ENCODE measurements at places on chromosomes 12 and 14.

DNA sequence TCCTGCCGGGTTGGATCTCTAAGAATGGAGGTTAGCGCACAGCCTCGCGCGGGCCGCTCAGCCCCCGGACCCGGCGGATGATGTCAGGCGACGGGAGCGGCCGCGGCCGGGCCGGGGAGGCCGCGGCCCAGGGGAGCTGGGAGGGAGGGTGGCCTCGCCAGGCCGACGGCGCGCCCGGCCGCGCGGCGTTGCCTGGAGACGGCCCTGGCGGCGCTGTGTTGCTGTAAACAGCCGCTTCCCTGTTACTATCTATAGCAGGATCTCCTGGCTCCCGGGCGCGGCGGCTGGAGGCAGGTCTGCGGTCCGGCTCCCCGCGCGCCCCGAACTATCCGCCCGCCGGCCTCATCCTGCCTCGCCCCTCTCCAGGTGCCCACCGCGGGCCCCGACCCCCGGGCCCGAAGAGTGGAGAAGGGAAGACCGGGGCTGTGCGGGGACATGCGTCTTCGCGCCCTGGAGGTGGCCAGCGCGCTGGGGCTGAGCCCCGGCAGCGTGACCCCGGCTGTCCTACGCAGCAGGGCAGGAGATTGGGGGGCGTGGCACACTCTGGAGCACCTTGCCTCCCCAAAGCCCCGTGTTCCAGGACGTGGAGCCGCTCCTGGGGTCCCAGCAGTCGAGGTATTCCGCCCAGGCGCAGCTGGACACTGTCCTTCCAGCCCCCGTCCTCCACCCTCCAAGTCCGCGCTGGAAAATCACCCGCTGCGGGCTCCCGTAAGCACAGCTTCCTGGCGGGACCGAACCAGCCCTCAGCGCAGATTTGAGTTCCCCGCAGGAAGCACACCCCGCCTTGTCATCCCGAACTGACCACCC lies 1.4 kb upstream of the FOS start:
- peak; percentile 90 for DNase-seq

DNA sequence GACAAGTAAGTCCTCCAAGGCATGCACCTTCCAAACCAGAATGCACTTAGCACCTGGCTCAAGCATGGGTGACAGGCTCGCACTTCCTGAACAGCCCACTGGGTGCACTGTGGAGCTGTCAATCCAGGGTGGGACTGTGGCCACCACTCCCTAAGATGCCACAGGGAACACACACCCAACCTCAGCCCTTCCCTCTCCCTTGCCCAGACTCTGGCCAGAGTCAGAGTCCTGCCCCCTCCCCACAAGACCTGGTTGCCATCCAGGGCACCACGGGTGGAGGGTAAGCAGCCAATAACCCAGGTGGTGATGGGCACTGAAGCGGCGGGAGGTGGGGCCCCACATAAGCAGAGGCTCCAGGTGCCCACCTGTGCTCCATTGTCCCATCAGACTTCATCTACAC lies 160.6 kb downstream of the MYRFL start:
- no peak for DNase-seq

GRCh38 chr12:52924764-52925716 lies 20.2 kb upstream of the KRT8 start:
- DNase-seq = no peak

DNA sequence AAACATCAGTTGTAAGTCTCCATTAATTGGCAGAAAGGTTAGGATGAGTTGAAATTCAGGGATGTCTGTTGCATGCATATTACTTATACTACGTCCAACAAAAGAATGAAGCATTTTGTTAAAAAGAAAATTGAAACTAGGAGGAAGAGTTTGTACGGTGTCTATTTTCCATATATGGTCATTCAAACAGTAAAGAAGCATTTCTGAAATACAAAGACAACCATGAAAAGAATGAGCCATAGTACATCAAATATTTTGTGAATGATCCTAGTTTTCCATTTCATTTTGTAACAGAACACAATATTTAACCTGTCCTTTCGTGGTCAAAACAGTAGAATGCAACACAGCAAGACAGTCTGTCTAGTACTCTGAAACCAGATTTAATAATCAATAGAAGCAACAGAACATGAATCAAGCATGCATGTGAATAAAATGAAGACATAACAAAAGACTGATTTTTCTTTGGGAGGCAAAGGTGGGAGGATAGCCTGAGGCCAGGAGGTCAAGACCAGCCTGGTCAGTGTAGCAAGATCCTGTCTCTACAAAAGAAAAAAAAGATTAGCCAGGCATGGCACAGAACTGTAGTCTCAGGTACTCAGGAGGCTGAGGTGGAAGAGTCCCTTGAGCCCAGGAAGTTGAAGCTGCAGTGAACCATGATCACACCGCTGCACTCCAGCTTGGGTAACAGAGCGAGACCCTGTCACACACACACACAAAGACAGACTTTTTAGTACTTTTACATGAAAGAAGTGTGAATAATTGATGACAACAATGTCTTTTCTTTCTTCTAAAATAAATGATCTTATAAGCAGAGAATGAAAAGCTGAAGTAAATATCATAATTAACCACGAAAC lies 156.0 kb downstream of the LRIG3 start:
- DNase-seq = no peak

DNA sequence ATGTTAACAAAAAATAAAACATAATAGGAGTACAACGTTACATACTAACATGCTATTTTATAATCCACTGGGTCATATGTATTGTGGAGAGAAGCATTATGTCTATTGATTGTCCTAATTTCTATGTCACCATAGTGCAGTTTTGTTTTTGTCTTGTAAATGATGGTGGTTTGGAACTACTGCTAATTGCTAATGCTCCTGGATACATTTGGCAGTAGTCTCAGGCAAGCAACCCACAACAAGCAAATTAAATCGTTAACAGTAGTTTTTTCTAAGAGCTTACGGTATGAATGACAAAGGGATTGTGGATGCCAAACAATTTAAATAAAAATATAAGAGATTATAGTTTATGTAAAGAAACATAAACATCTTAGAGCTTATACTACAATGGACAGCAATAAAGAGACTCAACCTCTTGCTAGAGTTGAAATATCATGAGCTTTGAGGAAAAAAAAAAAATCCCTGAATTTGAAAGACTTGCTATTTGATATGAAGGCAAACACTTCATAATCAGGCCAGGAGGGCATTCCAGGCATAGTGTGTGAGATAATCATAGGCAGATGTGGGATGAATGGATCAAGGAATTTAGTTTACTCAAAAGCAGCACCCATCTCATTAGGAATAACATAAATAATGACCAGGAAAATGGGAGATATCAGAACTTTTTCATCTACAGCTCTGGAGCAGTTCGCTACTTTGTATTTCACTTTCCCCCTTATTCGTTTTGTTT lies 181.3 kb downstream of the CCDC59 start:
- no peak for DNase-seq

DNA sequence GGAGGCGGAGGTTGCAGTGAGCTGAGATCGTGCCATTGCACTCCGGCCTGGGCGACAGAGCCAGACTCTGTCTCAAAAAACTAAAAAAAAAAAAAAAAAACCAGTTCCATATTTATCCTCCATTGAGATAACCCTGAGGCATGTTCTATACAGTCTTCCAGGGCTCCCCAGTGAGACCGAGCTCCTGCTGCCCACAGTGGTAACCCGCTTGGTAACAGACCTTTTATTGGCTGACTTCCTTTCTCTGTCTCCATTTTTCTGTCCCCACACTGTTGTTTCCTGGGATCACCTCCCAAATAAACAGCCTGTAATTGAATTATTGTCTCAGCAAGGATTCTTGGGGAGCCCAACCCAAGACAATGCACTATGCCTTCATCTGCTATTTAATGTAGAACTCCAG lies 42.8 kb upstream of the BICDL1 start:
- DNase-seq = no peak

GRCh38 chr12:132824053-132824452 lies 4.6 kb downstream of the GOLGA3 start:
- DNase-seq = no peak

DNA sequence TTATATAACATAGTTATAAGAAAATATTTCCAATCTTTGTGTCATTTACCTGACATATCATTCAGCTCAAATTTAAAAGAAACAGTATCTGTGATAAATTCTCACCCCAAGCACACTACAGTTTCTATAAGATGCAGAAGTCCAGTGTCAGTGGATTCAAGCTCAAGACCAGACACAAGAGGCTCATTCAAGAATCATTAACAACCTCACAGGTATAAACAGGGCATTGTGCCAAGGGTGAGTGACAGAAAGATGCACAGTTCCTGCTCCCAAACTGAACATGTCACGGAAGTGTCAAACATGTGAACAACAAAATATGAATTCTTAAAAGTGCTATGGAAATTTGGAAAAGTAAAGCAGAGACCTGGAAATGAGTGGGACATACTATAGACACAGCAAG lies 12.8 kb downstream of the ATP2B1 start:
- no peak for DNase-seq

DNA sequence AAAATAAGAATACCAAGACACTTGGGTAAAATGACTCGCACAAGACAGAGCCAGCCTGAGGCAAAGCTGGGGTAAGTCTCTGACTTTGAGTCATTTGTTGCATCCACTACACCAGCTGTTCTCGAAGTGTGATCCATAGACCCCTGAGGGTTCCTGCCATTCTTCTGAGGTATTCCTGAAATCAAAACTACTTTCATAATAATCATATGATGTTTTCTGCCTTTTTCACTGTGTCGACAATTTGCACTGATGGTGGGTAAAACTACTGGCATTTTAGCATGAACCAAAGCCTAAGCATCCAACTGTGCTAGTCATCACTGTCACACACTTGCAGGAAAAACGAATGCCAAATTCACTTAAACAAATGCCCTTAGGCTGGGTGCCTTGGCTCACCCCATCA lies 135.5 kb upstream of the FUT8 start:
- no peak for DNase-seq

DNA sequence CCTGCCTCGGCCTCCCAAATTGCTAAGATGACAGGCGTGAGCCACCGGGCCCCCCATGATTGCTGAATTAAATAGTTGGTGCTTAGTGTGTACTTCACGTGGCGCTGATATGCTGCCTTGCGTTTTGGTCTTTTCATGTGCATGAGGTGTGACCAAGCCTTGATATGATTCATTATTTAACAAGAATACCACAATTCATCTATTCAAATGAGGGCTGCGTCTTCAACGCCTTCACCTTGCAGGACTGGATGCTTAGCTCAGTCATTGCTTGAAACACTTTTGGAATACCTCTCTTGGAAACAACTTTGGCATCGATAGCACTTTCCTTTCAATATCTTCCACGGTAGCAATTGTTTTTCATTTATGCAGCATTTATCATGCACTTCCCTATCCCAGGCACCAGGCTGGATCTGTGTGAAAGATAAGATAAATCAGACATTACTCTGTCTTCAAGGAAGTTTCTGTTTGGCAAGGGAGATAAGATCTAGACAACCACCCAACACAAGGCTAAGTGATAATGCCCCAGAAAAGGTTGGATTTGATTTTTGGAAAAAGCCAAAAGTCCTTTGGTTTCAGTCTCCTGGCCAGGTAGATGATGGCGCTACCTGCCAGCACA lies 1.3 kb upstream of the TEAD4 start:
- no peak for DNase-seq

DNA sequence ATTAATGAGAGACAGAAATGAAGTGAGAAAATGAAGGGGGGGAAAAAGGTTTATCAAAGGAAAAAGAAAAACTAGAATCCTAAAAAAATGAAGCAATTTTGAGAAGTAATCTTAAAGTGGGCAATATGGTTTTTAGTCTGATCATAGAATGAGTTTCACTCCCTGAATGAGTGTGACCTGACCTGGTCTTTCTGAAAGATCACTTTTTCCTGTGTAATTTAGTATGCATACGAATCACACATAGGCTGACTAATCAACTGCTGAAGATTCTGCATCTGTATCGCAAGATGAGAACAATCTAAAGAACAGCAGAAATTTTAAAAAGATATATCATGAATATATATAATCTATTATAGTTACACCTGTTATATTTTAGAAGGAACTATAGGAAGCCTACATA lies 11.3 kb downstream of the GNPTAB start:
- no peak for DNase-seq

DNA sequence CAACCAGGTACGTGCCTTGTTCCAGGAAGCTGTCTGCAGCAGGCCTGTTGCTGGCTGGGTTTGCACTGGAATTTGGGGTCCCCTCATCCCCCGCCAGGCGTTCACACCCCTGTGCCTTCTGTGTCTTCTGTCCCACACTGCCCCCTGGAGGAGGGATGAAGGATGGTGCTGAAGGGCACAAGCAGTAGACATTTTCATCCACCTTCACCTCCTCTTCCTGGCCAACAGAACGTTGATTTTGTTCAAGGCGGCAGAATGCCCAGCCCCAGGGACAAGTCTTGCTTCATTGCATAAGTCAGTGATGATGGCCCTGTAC lies 122.1 kb downstream of the CALM1 start:
- DNase-seq = no peak

DNA sequence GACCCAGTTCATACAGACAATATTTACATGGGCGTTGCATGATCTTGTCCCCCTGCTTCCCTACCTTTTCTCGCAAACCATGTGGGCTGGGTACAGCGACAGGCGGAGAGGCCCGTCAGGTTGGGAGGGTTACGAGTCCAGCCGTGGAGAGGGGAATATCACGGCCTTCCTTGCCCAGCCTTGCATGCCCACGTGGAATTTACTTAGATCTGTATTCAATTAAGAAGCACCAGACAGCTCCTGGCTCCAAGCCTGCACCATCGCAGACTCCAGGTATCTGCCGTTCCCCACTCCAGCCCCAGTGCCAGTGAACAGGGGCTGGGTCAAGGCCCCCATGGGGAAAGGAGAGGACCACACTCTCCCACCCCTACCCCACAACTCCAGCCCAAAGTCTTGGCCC lies 29.8 kb downstream of the BCL11B start:
- DNase-seq = no peak

- DNase-seq = no peak
These were observed 21.6 kb downstream of the NCOR2 start for GRCh38 chr12:124545508-124546418.

DNA sequence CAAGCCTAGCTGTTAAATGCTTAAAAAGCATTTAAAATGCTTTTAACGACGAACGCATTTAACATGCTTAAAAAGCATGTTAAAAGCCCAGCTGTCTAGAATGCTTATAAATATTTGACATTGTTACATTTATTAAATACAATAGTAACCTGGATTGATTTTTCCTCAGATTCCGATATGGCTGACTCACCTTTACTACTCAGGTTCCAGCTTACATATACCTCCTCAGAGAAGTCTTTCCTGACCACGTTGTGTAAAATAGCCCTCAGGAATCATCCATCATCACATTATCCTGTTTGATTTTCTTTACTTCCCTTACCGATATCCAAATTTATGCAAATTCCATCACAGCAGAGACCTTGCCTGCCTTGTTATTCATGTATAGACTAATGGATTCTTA lies 51.4 kb downstream of the SLC41A2 start:
- no peak for DNase-seq

- DNase-seq = no peak
These were observed 181.1 kb downstream of the ALX1 start for GRCh38 chr12:85461127-85461526.

- DNase-seq = no peak
These were observed 50.8 kb upstream of the ELK3 start for GRCh38 chr12:96143392-96143791.

DNA sequence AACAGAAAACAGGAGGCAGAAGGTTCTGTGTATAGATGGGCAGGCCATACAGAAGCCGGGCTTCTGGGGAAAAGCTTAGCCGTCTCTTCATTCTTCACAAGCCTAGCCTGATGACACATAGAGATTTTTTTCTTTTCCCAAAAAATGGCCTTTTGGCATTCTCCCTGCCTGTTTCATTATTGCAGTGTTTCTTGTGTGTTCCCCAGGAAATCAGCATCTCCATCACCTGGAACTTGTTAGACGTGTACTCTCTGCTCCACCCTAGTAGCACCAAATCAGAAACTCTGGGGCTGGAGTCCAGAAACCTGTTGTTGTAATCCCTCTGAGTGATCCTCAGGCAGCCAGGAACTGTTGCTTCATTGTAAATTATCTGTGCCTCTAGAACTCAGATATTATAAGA lies 388.1 kb downstream of the CCDC91 start:
- no peak for DNase-seq
